Fibroblast of skin of left quadriceps (primary cell): ENCODE measurements at places on chromosomes 12 and 14.

DNA sequence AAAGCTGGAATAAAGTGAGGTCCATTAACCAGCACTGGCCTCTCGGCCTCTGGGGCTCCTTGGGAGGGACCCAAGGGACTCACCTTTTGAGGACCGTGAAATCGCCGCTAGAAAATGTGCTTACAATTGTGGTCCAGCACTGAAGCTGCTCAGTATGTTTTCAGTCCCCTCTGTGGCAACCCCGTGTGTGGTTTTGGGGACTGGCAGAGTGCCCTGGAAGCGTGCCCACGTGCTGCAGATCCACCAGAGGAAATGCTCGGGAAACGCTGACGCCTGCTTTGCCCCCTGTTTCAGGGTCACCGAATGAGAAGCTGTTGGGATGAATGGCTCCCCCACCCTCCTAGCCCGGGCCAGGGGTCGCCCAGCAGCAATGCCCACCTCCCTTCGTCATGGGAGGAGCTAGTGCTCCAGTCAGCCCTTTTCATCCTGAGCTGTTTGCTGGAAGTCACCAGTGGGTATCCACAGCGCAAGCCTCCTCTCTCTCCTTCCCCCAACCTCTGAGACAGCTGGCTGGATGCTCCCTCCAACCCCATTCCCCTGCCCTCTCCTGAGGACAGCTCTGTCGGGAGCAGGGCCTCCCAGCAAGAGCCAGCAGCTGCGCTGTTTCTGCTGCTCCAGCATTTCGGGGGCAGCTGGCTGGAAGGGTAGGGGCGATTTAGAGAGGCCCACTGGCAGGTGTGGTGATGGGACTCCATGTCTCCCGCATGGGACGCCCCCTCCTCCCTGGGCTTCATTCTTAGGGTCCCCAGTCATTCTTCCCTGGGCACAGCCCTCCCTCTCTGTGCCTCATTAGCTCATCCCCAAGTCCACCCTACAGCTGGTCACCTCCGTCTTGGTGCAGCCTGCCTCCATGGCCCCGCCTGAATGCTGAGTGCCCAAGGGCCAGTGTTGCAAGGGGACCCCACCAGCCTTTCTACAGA, 33.2 kb upstream of the PPP1R13B start:
- DNase-seq = peak; percentile 36

DNA sequence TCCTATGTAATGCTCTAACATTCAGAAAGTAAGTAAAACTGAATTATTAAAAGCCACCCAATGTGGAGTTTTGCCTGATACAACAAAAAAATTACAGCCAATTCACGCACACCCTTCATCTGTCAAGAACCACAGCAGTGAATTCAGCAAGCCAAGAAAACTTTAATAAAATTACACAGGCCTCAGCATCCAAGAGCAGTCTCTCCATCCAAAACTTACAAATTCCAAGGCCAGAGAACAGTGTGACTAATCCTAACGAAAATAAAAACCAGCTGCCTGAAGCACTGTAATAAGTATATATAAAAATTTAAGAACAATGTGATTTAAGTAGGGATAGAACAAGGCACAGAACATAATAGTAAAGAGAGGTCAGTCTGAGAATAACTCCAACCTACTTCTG, 54.2 kb downstream of the SIX6 start:
- DNase-seq = peak; percentile 70

DNA sequence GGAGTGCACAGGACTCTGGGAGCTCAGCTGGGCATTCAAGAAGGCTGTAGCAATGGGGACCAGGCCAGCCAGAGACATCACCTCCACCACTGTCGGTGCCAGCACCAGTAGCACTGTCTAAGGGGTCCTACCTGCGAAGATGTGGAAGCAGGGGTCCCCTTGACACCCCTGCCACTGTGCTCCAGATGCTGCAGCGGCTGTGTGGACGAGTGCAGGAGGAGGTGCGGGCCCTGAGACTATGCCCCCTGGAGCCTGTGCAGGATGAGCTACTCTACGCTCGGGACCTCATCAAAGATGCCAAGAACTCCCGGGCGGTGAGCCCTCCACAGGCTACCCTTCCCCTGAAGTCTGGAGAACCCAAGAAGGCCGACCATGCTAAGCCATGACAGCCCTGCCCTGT, 8.6 kb downstream of the CARMIL3 start:
- no peak for DNase-seq

DNA sequence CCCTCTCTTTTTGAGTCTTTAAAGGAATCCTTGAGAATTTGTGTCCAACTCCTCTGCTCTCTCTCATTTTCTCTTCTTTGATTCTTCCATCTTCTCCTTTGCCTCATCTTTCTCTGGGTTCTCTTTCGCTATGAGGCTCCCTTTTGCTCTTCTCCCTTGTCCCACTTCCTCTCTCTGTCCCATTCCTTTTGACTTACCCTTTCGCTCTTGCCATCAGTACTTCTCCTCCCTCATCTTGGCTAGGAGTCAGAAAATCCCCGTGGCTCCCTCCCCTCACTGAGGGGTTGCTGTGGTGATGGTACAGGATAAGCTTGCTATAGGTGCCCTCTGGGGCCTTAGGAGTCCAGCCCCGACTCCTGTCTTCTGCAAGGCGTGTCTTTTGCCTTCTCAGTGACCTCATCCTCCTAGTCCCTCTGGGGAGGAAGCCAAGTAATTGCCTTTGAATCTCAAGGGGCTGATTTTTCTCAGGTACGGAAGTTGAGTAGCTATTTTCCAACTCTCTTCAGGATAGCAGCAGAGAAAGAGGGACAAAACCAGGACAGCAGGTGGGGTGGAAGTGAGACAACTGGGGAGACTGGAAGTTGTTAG, 6.4 kb downstream of the PDE1B start:
- no peak for DNase-seq

GRCh38 chr14:22194664-22195063, 394.4 kb downstream of the DAD1 start:
- DNase-seq = peak; percentile 43

GRCh38 chr12:60027266-60027665, 431.4 kb downstream of the SLC16A7 start:
- DNase-seq = no peak

DNA sequence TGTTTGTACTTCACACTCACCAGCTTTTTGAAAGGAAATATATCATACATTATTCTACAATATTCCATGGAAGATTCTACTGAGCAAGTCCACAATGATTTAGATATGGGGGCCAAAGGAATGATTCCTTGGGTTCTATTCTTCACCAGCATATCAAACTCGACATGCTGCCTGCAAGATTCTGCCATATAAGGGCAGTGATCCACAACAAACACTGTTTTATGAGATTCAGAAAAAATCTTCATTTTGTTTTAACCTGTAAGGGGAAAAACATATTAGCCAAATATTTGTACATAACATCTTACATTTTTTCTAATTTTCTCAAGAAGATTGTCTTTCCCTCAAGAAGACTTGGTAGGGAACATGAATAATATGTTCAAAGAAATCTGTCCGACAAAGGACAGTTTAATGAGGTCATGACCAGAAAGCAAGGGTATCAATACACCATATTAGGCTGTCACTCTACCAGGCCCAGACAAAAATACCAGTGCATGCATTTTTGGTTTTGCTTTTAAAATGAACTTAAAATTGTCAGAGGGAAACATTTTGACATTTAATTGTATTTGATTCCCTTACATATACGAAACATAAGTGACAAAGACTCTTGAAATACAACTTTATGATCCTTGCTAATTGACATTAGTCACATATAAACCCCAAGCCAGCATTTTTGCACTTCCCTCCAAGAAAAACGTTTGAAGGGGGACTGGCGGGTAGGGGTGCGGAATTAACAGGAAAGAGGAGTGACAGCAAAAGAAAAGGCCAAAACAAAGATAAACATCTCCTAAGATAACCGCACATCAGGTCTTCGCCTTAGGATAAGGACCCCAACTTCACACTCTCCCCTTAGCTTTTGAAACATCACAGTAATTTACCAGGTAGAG, 980 bp downstream of the INTS13 start:
- DNase-seq = no peak

DNA sequence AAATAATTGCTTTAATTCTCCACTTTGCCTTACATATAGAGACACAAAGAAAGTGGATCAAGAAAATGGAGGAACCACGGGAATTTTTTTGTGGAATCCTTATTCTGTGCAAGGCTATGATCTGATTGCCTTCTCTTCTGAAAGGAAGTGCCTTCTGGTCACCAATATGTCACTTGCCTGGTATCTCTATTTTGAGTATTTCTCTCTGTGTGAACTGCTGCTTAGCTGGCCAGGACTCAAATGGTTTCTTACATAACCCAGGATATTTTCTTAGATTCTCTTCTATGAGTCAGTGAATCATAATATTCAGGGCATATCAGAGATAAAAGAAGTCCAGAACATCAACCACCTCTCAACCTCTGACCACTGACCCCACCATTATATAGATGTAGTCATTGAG, 156.1 kb downstream of the DIO2 start:
- no peak for DNase-seq

- DNase-seq = no peak
Measured at GRCh38 chr14:90815822-90816662, at the start of gene TTC7B. TSS of gene TTC7B (minus strand) at chr14:90816430. CDS start at chr14:90816295, 135 bp downstream.

DNA sequence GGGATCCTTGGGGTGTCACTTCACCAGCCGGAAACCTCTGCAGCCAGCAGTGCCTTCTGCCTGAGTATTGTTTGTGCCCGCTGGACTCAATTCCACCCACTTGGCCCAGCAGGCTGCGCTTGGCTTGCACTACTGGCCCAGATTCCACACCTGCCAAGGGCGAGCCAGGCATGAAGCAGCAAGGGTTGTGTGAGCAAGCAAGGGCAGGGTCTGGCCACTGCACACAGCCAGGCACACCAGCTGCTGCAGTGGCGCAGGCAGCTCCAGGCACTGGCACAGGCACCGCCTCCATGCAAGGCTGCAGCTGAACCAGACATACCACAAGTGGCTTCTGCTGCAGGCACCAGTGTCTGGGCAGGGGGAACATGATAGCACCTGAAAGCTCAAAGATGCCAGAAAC, 99.5 kb downstream of the NUAK1 start:
- no peak for DNase-seq
